ENCODE measurements at places on chromosomes 3 and 15. TPM values are rescaled to one million over a fixed set of nuclear protein-coding genes. Genes with fewer than 3 reads are reported as not detected.

The EID1 gene
- total RNA-seq: 84.8 TPM

The SEMA3F gene
- not detected for total RNA-seq

The BOC gene
- not detected for total RNA-seq

The MAPK6 gene
- 25.5 TPM for total RNA-seq

The ZNF80 gene
- 5.3 TPM for total RNA-seq

The SCN5A gene
- total RNA-seq: 0.28 TPM

The FILIP1L gene
- total RNA-seq: 2.4 TPM

The ATP1B3 gene
- 63.2 TPM for total RNA-seq

The SLC12A1 gene
- total RNA-seq: not detected

The PIERCE2 gene
- total RNA-seq: not detected

The ADAMTS9 gene
- not detected for total RNA-seq

The ZNF662 gene
- total RNA-seq: 2.5 TPM

The EXD1 gene
- total RNA-seq: not detected

The GPR149 gene
- total RNA-seq: not detected

DNA sequence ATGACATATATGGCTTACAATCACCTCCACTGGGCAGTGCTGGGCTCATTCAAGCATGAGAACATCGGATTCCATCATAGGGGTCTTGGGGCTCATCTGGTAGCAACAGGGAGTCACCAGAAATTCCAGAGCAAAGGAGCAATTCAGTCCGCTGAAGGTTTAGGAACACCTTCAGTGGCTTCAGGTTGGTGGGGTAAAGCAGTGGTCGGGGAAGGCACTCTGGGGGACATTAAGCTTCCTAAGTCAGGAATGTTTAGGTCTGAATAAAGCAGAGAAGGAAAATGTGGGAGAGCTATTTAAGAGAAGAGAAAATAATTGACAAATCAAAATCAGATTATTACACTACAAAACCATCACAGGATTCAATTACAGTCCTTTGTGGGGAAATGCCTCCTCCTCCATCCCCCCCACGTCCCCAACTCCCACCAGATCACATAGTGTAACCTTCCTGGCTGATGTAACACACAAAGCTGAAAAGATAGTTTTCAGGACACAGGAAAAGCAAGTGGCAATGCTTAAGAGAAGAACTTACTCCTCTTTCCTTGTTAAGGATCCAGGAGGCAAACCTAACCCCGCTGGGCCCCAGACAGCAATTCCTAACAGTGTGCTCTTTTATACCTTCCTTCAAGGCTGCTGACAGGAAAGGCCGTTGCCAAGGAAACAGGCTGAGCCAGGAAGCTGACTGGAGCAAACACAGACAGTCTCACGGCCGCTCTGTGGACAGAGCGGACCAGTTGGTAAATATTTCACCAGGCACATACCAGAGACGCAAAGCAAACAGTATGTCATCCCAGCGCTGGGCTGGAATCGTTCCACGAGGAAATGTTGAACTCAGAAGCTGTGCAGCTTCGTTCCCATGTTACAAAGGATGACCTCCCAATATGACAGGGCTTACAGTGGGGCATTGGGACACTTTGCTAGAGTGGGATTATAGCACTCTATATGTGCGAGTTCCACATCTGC is 57.5 kb upstream of the LMCD1 start:
- DNase-seq: no peak

DNA sequence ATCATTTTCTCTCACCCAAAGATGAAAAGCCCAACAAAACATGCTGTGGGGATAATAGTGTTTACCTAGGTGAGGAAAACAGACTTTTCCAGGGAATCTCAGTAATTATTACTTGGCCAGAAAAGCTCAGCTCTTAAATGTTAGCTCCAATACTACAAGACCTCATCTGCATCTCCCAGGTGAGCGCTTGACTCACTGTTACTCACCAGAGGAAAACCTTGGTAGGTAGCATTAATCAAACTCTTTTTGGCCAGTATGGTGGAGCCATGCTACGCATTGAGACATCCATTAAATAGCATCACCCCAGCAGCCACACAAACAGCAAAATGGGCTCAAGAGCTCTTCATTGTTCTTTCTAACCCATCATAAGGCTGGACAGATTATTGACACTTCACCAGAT is 99.0 kb downstream of the TIGIT start:
- DNase-seq: no peak

GRCh38 chr15:68114356-68114755 is 60.2 kb downstream of the PIAS1 start:
- no peak for DNase-seq

- no peak for DNase-seq
Measured at GRCh38 chr15:79433276-79433990, 1.3 kb downstream of the MINAR1 start.

- no peak for DNase-seq
Measured at GRCh38 chr3:46284981-46285683, 42.9 kb downstream of the CCR3 start.

DNA sequence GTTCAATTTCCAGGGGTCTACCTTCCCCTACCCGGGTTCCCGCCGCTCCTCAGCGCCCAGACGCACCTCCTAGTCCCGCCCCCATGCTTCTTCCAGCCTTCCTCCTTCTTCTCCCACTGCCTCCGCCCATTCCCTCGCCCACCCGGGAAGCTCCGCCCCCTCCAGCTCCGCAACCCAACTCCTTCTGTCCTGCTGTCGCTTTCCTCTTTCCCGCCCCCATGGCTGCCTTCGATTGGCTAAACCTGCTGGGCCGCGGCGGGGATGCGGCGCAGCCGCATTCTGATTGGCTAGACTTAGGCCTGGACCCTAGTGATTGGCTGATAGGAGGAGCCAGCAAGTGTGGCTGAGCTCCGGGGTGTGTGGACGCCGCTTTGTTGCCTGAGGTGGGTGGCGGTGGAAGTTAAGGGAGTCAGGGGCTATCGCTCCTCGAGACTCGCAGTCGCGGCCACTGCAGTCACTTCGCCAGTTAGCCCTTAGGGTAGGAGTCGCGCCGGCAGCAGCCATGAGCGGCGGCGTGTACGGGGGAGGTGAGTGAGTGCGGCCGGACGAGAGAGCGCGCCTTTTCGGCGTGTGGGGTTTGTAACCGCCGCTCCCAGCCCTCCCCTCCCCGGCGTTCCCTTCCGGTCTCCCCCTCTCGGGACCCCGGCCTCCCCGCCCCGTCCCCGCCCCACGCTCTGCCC is at the start of gene ACTL6A:
Gene ACTL6A, plus strand, starts transcription at position 336 of the 680 bp plus-strand sequence. Its CDS starts 167 bp downstream, at position 503.
- DNase-seq: peak; percentile 94

GRCh38 chr15:100863796-100864267 is 15.8 kb upstream of the ALDH1A3 start:
- no peak for DNase-seq

GRCh38 chr3:16520970-16521881 is 7.7 kb upstream of the RFTN1 start:
- no peak for DNase-seq

DNA sequence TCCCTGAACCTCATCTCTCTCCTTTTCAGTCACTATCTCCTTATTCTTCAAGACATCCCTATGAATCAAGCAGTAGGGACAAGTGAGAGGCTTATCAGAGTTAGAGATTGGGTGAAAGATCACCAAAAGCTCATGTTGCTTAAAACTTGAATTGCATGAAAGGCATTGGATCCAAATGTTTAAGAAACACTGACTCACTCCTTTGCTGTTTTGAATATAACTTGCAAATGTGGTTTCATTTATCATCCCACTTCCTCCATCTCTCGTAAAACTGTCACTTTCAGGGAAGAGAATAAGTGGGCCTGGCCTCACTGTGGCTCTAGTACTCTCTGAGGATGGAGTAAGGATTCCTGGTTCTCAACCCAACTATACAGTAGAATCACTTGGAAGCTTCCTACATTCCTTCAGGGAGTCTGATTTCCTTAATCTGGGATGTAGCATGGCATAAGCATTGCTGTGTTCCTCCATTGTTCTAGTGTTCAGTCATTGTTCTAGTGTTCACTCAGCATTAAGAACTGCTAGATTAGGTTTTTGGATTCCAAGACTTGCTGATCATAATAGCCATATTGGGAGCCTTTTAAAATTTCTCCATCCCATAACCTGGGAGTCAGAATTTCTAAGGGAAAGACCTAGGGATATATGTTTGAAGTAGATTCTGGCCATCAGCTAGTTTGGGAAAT is 171.8 kb downstream of the TMEM108 start:
- DNase-seq: no peak

- DNase-seq: no peak
Measured at GRCh38 chr3:119360736-119361462, 66.7 kb downstream of the ARHGAP31 start.

GRCh38 chr3:185630182-185630622 is 44.1 kb downstream of the SENP2 start:
- no peak for DNase-seq

DNA sequence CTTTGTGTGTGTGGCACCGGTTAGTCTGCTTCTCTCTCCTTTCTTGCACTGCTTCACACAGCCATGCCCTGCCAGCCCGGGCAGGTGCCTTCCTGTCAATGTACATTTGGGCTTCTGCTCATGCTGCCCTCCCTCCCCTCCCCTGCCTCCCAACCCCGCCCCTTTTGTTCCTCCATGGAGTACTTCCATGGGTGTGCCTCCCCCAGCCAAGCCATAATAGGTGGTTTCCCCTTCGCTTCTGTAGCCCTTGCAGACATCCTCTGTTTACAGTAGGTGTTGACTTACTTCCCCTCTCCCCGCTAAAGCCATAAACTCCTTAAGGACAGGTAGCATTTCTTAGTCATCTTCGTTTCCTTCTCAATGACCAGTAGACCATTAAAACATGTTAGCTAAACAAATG is 31.8 kb upstream of the CRTC3 start:
- no peak for DNase-seq

DNA sequence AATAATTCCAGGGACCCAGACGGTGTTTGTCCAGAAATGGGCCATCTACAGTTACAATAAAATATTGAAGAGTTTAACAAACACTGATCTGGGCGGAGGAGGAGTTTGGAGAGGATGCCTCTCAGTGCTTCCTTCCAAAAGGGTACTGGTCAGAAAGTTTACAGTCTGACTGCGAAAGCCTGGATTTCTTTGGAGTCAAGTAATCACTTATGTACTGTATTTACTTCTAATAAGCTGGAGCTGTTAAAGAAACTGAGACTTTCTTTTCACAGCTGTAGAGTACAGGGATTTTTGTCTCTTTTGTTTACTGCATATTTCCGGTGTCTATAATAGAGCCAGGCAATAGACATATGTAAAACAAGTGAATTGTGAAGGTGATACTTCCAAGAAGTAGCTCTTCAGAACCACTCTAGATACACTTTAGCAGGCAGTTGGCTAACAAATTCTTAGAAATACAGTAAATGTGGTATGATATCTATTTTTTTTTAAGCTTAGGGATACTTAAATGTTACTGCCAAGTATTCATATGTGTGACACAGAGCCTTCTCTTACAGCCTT is 22.1 kb upstream of the NEO1 start:
- no peak for DNase-seq

DNA sequence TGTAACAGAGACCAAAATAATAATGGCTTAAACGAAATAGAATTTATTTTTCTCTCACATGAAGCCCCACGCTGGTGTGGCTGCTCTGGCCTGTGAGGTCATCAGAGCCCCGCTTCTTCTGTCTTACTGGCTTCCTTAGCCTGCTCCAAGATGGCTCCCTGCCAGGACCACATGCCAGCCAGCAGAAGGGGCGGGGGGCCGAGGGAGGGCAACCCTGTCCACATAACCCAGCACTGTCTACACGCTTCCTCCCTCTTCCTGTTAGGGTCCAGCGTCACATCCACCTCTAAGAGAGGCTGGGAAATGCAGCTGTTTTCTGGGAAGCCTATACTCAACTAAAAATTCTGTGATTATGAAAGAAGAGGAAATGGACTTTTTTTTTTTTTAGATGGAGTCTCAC is 107.9 kb upstream of the DLG1 start:
- no peak for DNase-seq

- no peak for DNase-seq
Measured at GRCh38 chr3:176097027-176097426, 1100.3 kb downstream of the TBL1XR1 start.

DNA sequence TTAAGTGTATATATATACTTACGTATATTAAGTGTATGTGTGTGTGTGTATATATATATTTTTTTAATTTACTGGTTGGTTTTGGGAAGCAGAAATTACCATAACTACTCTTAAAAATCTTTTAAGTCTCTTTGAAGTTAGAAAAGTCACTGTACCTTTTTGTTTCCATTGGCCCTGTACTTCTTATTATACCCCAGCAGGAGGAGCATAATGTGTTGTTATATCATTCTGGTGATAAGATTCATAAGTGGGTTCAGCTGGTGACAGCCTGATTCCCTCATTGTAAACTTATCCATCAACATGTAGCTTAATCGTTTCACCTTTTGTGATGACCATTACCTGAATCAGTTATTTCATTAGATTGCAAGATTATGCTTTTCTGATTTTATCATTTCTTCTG is 30.8 kb downstream of the MLH1 start:
- no peak for DNase-seq

DNA sequence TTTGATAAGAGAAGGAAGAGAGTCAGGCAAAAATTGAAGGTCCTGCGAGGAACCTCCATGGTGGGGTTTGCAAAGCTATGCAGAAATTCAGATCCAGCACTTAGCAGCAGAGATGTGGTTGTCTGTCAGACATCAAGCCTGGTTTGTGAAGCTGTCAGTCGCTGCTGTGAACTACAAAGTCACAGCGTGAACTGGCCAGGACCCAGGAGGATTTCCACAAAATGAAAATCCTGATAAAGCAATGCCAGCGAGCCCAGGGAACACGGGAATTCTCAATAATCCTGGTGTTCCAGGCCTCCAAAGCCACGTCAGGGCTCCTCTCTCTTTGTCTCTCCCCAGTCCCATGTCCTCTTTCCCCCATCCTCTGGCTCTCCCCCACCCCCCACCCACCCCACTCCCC is 296.9 kb upstream of the GADL1 start:
- no peak for DNase-seq

GRCh38 chr3:53238051-53238850 is 17.6 kb downstream of the TKT start:
- DNase-seq: no peak

DNA sequence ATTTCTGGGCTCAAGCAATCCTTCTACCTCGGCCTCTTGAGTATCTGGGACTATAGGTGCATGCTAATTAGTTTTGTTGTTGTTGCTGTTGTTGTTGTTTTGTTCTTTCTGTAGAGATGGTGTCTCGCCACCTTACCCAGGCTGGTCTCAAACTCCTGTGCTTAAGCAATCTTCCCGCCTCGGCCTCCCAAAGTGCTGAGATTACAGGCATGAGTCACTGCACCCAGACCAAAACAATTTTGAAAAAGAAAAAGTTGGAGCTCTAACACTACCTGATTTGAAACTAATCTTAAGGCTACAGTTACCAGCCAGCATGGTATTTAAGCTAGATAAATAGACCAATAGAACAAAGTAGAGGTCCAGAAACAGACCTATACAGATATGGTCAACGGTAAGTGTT is 29.8 kb downstream of the KPNA1 start:
- DNase-seq: no peak

- no peak for DNase-seq
Measured at GRCh38 chr15:64205202-64205601, 42.4 kb upstream of the PPIB start.

DNA sequence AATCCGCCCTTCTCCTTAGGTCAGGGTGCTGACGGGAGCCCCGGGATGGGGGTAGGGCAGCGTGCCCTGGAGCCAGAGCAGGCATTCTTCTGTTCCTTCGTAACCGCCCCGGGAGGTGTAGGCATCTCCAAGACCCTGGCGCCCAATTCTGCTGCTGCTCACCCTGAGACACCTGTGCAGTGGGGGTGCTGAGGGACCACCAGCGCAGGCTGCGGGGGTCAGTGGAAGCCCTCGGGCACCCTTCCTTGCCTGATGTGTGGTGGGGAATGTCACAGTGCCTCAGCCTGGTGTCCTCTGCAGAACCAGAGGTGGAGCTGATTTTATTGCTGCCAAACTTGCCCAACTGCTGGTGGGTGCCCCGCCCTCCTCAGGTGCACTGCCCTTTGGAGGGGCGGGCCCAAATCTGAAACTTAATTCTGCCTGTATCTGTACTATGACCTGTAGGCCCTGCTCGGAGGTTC is 7.3 kb downstream of the CSK start:
- DNase-seq: no peak

- no peak for DNase-seq
Measured at GRCh38 chr3:17045705-17046104, 160.9 kb downstream of the PLCL2 start.

Measured in activated naive CD8-positive, alpha-beta T cell treated with anti-CD3 and anti-CD28 coated beads, Interleukin-2, amount 10 ng/mL, durations not matched to agents 7 days and 5 days (primary cell).